ENCODE measurements at places on chromosomes 13 and 19.

GRCh38 chr13:67554286-67554685 lies 324.1 kb upstream of the PCDH9 start:
- DNase-seq: no peak

- no peak for DNase-seq
Observed at GRCh38 chr13:59178344-59178743, 985.4 kb downstream of the DIAPH3 start.

DNA sequence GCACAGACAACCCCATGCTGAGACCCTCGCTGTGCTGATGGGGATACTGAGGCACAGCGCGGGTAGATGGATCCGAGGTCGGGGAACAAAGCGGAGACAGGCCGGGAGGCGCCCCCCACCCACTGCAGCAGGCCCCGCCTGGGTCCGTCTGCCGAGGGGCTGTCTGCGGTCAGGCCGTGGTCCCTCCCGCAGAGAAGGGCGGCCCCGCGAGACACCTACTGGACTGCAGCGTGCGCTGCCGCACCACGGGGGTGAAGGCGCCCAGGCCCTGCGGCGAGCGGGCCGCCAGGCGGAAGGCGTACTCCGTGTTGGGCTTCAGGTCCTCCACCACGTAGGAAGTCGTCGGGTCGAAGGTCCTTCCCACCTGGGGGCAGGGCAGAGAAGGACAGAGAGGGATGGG lies 101.9 kb downstream of the PTPRS start:
- no peak for DNase-seq

DNA sequence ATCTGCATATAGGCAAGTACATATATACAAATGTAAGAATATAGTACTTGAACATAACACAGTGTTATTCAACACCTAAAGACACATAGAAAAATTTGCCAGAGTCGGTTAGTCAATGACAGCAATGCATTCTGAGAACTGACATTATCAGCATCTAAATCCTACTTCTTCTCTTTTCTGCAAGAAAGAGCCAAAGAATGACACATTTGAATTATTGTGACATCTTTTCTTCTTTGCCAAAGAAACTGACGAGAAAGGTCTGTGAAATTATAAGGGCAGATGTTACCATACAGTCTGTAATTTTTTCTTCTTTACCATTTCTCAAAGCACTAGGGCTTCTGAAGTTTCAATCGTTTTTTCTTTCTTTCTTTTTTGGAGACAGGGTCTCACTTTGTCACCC lies 350.9 kb upstream of the NBEA start:
- no peak for DNase-seq

DNA sequence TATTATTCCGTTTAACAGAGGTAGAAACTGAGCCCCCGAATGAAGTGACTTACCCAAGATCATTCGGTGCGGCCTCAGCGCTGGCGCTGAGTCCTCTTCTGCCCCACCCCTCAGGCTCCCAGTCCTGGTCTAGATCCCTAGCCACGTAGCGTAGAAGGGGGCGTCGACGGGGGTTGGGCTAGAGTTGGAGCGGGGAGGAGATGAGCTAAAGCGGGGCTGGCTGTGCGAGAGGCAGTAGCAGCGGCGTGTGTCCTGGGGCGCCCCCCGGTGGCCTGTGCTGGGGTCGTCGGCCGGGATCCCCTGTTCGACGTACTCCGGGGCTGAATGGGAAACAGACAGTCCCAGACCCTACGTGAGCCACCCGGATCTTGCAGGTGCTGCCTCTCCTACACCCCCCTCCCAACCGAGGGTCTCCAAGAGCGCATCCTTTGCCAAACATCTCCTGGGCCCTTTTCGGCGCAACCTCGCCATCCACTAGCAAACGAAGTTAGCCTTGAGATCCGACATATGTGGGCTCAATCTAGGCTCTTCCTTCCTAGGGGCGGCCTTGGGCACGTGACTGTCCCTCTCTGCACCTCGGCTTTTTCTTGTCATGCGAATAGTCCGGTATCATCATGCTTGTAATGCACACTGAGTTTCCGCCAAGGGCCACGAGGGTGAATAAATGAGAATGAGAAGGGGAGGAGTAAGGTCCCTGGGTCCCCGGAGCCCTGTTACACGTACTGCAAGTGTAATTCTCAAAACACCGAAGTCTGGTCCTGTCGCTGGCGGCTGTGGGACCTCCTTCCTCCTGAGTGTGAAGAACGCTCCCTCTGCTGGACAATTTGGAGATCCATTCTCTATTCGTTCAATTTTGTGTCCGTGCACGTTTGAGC lies 47.7 kb downstream of the CYP4F22 start:
- DNase-seq: peak; percentile 96

- DNase-seq: no peak
Observed at GRCh38 chr13:93220073-93220472, 6.5 kb upstream of the GPC6 start.

GRCh38 chr13:30569901-30570576 lies 47.7 kb upstream of the USPL1 start:
- no peak for DNase-seq

GRCh38 chr13:100540621-100541020 lies 48.0 kb downstream of the GGACT start:
- no peak for DNase-seq

DNA sequence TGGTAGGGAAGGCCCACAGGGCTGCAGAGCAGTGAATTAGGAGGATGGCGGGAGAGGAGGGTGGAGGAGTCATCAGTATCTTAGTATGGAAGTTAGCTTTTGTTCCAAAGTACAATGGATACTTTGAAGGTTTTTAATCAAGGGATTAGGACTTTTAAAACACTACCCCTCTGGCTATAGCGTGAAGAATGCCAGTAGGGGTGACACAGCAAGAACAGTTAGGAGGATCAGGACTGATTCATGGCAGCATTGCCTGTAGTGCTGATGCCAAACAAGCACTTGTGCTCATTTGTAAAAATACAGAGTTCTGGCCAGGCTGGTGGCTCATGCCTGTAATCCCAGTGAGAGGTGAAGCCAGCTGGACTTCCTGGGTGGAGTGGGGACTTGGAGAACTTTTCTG lies 46.2 kb downstream of the SKA3 start:
- DNase-seq: no peak

DNA sequence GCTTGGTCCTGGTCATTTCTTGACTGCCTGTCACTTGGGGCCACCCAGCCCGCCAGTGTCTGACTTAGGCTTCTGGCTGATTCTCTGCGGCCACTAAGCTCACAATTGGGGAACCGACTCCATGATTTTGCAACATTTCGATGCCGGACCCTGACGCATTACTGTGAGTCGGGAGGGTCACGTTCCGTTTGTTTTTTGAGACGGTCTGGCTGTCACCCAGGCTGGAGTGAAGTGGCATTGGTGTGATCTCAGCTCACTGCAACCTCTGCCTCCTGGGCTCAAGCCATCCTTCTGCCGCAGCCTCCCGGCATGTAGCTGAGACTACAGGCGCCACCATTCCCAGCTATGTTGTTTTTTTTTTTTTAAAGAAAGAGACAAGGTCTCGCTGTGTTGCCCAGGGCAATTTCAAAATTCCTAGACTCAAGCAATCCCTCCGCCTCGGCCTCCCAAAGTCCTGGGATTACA lies 3.2 kb upstream of the ADAT3 start:
- DNase-seq: peak; percentile 0

DNA sequence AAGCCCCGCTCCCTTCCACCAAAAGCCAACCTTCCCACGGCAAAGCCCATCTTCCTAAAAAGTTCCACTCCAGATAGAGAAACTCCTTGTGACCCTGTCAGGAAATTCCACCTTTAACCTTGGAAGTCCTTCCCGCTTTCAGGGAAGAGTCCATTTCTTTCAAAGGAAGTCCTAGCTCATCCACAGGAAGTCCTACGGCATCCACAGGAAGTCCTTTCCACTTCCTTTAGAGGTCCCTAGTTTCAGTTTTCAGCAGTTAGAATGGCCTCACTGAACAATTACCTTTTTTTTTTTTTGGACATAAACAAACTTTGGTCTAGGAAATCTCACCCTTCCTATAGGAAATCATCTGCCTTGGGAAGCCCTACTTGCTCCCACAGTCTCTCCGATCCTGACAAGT lies 31.7 kb downstream of the TRPM4 start:
- DNase-seq: no peak

- no peak for DNase-seq
Observed at GRCh38 chr13:31611214-31611613, 128.1 kb upstream of the RXFP2 start.

GRCh38 chr19:18000915-18001776 lies 6.8 kb upstream of the ARRDC2 start:
- peak; percentile 90 for DNase-seq

DNA sequence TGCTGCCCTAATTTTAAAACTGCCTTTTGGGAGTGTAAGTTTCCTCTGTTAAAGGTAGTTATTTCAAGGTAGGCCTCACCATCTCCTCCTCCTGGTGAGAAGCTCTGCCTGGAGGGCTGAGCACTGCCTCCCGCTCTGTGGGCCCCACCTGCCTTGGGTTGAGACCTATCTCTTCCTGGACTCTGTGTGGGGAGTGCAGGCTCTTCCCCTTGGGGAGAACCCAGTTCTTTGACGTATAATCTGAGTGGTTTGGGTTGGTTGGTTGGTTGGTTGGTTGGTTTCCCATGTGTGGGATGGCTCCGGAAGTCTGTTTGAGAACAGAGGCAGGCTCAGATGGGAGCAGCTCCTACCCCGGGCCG lies 39.1 kb downstream of the ACTN4 start:
- peak; percentile 65 for DNase-seq

GRCh38 chr19:6109947-6110346 lies 353 bp downstream of the RFX2 start:
- DNase-seq: no peak

GRCh38 chr19:45049073-45049736 lies 10.4 kb downstream of the CLASRP start:
- DNase-seq: no peak

GRCh38 chr19:54256250-54257115 lies 590 bp downstream of the LILRB5 start:
- DNase-seq: no peak

DNA sequence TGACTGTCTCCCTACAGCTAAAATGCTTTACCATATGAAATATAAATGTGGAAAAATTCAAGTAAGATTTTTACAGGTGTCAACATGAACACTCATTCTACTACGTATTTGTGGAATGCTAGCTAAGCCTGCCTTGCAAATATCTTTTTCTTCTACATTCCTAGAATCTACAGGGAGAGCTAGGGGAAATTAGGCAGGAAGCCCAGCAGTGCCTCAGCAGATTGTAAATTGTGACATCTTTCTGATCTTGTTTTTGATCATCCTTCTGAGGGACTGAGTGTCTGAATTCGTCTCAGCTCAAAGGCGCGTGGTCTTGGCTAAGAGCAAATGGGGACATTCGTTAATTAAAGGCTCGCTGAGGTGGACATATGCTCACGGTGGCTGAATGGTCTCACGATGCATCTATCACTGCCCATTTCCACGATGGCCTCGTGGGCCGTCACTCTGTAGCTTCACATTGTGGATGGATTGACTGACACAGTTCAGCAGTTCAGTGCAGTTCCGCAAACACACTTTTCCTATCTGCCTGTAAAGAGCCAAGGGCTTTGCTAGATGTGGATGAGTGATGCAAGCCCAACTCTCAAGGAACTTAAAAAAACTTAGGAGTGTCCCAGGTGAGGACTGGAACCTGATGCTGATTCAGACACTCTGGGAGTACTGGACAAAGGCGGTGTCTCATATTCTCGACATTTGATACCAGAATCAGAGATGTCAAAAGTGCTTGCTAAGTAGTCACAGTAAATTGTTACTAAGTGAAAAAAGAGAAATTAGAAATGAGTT lies 562.5 kb downstream of the EFNB2 start:
- DNase-seq: no peak

DNA sequence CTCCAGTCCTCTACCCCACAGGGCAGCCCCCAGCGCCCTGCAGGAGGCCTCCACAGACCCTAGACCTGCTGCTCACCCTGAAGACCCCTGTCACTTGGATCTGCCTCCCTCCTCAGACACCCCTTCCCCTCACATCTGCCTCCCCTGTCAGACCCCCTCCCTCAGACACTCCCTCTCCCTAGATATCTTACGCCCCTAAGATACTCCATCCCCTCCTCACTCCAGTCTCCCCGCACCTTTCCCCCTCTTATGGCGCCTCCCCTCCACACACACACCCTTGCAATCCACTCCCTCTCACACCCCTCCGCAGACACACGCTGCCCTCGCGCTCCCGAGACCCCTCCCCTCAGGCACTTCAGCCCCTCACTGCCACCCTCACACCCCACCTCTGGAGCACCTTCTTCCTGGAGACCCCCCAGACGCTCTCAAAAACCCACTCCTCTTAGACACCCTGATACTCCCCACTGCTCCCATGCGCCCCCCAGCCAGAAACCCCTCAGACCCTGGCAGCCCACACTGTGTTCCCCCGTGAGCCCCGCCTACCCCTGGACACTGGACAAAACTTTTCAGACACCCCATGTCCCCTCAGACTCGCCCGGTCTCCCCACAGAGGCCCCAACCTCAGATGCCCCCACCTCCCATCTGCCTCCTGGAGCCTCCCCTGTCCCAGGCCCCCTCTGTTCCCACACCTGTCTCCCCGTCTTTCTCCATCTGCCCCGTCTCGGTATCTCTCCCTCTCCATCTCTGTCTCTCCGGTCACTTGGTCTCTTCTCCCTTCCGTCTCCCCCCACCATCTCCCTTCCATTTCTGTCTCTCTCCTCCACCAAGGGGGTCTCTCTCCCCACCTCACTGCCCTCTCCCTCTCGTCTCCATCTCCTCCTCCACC lies 14.5 kb downstream of the ERFL start:
- no peak for DNase-seq

DNA sequence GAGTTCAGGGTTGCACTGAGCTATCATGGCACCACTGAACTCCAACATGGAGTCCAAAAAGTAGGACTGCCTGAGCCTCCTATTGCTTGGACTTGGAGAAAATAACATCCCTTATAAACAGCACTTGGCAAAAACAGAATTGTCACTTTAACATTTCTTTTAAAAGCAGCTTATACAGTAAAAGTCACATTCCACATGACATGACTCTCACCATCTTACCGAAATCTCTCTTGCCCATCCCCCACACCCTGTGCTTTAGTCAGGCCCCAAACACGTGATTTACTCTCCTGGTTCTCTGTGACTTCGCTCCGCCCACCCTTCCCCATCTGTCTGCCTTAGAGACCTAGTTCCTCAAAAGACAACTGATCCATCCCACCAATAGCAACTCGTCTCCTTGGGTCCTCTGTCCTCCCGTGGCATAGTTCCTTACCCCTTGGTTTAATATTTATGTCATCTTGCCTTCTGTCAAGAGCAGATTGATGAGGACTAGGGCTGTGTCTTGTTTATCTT lies 4.6 kb downstream of the SAFB start:
- DNase-seq: peak; percentile 69
